ENCODE measurements at places on chromosomes 3 and 15.

- no peak for DNase-seq
These were observed 155.2 kb downstream of the FAM43A start for GRCh38 chr3:194840661-194841514.

- no peak for DNase-seq
These were observed 234.2 kb downstream of the NFKBIZ start for GRCh38 chr3:102083473-102083872.

DNA sequence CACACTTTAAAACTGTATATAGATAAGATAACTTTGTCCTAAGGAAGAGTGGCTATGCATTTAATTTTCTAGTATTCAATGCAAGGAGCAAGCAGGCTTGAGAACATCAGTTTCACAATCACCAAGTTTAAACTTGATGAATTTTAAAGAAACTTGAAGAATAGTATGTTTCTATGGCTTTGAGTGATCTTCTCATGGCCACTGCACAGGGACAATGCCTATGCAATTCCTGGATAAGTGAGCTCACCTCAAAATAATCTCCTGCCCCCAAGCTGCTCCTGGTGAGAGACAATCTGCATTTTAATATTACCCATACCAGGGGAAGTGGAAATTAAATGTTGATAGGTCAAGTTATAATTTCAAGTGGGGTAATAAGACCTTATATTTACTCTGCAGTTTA lies 376.6 kb upstream of the CBLB start:
- DNase-seq = no peak

DNA sequence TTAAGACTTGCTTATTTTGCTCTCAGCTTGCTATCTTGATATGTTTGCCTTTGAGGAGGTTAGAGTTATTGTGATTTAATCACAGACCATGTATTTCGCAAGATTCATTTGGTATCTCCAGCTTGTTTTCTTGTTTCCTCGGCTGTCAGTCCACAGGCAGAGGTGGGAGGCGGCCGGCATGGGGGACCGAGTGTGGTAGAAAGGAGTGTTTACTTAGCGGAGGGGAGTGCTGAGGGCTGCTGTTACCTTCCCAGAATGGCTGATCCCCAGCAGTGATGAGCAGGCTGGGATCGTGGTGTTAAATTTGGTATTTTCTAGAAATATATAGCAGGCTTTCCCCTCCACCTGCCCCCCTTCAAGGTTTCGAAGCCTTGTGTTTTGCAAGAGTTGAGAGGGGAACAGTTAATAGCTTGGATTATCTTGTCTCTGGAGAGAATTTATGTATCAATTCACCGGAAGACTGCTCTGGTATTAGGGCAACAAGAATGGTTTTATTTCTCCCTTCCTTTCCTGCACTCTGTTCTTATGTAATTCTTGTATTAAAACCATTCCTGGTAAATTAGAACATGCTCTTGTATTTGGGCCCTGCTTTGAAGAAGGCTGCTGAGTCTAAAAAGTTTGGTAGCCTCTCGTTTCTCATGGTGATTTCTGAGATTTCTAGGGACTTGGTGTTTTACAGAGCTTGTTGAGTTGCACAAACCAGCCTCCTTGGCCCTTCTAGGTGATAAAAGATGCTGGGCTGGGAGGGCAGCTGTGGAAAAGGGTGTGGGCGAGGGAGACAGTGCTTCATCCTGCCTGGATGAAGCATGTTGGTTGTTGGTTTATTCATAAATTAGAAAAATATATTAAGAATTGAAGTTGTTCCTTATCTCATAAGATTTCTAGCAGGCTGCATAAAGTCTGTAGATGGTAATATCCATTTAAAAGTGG lies 151.4 kb downstream of the IGF1R start:
- DNase-seq = peak; percentile 17

Measured in NCI-H748 treated with DMSO at 0.1 percent for 48 hours (cell line).